ENCODE measurements at places on chromosomes 16 and 17.

DNA sequence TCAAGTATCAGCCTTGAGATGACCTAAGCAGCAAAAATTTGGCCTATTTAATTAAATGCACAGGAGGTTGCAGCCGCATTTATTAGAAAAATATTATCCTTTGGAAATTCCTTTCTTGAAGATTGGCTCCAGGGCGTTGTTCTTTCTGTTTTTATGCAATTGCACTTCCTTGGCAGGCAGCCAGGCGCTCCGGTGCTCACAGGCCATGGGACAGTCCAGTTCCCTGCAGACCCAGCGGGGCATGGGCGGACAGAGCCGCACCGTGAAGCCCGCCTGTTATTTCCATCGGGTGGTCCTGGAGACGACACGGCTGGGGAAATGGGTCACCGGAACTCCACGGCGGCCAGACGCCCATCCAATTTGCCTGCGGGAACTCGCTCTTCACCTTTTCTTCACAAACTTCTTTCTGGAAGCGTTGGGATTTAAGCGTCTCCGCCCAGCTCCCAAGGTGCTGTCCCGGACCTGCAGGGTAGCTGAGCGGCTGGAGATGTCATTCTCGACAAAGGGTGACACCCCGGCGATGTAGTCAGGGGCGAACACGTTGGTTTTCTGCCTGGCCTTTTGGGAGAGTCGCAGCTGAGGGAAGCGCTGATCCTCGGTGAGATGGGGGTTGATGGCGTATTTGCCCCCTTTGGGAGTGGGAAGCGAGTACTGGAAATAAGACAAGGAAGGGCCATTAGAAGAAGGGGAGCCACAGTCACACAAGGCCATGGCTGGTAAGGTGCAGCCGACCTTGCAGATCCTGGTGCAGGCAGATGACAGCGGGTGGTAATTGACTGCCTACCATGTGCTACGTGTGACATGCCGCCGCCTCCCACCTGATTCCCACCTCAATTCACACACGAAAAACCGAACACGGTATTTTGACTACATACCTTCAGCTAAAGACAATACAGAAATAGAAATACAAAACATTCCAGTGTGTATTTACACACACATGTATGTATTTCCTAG lies 12.5 kb downstream of the NOB1 start:
- no peak for DNase-seq

GRCh38 chr16:70438969-70439862 lies at the start of gene ST3GAL2:
TSS of gene ST3GAL2 (minus strand) at chr16:70439100. CDS start at chr16:70398530, 40,570 bp downstream.
- DNase-seq = peak; percentile 89

DNA sequence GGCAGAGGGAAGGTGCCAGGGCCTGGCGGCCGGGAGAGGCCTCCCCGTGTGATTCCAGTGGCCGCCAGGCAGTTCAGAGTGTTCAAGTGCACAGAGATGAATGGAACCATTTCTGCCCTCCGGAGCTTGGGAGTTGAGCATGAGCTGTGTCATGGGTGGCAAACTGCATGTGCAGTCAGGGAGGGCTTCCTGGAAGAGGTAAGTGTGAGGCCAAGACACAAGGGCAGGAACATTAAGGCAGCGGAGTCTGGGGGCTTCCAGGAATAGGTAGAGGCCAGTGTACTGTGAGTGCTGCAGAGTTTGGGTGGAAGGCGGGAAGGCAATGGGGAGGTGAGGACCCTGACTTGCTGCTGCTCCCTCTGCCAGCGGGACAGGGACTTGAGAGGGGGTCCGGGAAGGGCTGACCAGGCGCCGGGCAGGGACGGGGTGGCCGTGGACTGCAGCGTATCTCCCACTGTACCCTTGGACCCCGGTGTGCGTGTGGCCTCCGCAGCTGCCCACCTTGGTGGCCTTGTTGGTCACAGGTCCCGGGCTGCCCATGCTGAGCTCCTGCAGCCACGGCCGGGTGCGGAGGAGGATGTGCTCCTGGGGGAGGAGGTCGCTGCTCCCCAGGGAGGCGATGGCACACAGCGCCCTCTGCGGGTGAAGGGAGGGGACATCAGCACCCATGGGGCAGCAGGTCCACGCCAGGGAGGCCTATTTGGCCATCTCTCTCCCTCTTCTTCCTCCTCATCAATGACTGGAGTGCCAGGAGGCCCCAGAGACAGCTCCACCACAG lies 7.5 kb upstream of the CEP131 start:
- no peak for DNase-seq

DNA sequence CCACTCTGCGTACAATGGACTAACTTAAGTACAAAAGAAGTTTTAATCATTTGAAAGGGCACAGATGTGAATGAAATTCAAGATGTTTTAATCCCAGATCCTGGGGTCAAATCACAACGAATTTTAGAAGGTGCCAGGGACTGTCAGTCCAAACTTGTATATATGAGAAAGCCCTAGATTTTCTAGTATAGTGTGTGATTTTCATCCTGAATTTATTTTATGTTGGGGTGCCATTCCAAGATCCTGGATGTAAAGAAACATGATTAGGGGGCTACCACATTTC lies 64.3 kb downstream of the TUBD1 start:
- no peak for DNase-seq

DNA sequence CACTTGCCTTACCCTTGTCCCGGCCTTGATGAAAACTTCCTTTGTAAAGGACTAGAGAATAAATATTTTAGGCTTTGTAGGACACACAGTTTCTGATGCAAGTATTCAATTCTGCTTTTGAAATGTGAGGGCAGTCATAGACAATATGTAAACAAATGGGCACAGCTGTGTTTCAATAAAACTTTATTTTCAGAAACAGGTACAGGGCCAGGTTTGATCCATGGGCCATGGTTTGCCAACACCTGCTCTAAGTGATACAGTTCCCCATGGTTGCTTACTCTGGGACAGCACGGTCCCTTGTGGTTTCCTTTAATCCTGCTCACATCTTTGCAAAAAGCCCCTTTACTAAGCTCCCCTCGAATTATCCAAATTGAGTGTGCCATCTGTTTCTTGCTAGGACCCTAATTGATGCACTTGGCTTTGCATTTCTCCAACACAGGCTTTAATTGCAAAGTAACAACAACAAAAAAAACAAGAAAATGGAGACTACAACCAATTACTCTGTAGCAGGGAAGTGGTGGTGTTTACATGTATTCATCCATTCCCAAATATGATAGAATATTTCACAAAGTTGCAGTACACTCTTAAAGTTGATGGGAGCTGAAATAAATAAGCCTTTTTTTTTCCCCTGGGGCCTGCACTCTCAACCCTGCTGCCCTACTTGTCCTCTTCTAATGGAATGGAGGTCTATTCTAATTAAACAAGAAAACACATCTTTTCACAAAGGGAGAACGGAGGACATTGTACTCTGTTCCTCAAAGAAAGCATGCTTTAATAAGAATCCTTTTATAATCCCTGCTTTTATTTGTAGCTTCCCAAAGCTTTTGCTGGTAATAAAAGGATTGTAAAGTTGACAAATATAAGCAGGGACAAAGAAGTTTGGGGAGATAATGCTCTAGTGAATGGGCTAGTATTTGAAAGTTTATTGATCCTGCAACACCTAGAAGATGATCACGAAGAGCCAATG lies 37.7 kb upstream of the TOX3 start:
- no peak for DNase-seq

DNA sequence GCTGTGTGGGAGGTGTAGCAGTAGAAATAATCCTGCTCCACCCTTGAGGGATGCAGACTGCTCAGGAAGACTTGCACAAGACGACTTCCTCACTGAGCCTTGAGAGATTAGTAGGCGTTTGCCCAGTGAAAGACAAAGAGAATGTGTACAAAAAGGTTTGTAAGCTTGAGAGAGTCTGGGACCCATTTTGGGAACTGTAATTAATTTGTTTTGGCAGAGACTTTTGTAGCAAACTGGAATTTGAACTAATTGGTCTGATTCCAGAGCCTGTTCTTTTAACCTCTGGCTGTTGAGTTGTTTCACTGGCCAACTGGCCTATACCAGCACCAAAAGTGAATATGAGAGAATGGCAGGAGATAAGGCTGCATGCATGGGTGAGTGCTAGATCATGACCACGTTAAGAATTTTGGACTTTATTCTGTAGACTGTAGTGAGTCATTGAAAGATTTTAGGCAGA lies 75.5 kb downstream of the AATF start:
- no peak for DNase-seq

- no peak for DNase-seq
Observed at GRCh38 chr16:58225965-58226602, 28.2 kb upstream of the CSNK2A2 start.

DNA sequence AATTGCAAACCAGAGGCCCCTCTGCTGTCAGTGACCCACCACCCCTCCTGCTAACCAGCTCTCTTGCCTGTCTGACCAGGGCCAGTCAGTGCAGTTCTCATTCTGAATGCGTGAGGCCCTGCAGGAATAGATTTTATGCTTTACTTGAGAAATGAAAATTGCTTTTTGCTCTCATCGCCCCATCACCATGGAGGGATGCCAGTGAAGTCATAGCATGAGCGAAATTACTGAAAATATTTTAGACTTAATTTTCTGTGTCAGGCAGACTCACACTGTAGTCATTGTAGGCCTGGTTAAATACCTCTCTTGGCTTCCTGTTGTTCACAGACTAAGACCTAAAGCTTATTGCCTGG lies 490.5 kb upstream of the CDH5 start:
- no peak for DNase-seq

- DNase-seq = no peak
Observed at GRCh38 chr17:72432143-72432621, 311.4 kb downstream of the SOX9 start.

GRCh38 chr17:81694810-81695209 lies 8.4 kb upstream of the MRPL12 start:
- no peak for DNase-seq

DNA sequence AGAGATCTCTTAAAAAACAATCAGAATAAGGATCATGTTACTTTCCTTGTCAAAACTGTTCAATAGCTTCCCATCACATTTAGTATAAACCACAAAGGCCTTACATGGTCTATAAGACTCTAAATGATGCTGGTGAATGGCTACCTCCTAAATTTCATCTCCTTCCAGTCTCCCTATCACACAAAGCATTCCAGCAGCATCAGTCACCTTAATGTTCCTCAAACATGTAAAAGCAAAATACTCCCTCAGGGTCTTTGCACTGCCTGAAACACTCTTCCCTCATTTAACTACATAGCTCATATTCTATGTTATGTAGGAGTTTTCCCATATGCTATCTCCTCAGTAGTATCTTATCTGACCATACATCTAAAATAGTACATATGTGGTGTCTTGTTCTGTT lies 53.5 kb upstream of the INTS2 start:
- no peak for DNase-seq

- no peak for DNase-seq
Observed at GRCh38 chr17:33421933-33422332, 128.8 kb upstream of the ASIC2 start.

DNA sequence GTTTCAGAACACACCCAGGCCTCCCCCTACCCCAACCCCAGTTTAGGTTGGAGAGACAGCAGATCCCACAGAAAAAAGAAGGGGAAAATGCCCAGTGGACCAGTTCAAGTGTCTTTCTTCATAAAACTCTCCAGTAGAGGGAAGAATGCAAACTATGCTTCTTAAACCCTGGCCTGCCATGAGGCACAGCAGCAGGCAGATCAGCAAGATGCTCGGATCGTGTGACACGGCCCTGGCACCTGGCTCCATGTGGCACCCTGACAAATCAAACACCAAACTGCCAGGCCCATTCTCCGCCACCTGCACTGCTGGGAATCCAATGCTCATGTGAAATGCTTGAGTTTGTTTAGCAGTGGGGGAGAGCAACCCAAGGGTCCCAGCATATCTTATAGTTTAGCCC lies 166.8 kb downstream of the SOX9 start:
- DNase-seq = no peak

- no peak for DNase-seq
Observed at GRCh38 chr16:5025171-5025632, 8.5 kb downstream of the NAGPA start.

DNA sequence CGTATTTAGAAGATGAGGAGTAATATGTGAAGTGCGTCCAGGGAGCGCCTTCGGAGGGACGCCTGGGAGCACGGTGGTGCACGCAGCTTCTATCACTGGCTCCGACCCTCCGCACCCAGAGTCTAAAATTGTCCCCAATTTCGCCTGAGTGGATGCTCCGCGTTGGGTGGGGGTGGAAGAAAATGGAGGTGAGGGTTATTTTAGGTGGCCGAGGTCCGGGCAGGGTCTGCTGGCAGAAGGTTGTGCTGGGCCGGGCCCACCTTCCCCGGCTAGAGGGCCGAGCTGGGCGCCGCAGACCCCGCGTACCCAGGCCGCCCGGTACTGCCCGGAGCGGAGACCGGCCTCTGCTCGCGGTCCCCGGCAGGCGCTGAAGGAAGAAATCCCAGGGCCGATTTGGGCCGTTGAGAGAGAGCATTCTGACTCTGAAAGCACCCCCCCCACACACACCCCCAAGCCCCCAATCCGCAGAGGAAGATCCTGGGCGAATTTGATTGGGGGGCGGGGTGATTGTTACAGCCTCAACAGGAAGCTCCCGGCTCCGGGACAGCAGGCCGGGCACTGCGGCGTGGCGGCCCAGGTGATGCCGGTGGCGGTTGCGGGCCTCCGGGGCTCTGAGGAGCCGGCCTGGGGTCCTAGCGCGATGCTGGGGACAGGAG lies 3.0 kb downstream of the BAHCC1 start:
- DNase-seq = no peak

DNA sequence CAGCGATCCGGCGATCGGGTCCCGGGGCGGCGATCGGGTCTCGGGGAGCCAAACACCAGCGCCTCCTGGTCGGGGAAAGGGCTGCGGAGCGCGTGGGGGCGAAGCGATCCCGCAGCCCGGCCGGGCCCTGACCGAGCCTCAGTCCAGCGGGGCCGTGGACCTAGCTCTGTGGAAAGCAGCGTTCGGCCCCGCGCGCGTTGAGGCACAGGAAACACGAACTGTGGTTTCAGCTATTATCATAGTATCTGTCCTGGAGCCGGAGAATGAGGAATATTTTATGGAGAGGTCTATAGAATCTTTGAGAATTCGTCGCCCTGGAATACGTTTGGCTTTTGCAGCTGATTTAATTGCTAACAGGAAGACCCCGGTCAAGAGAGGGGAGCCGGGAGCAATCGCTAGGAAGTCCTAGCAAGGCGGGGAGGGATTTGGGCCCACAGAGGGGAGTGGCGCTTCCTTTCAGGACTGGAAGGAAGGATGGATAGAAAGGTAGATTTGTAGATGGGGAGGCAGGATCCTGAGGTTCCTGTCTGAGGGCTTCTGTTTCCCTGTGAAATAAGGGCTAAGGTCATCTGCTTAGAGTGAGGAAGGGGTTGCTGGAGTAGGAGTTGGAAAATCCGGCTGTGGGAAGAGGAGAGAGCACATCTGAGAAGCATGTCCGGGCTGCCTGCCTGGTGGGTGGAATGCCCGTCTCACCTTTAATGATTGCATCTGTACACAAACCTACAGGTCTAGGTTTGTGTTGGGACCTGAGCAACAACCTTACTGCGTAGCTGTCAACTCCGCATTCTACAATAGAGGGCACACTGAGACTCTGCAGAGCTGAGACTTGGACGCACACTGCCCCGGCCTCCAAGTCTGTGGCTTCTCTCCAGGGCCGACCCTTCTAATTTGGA lies 770 bp downstream of the CCNF start:
- no peak for DNase-seq

- DNase-seq = no peak
Observed at GRCh38 chr17:50266384-50267073, 7.7 kb upstream of the TMEM92 start.

- no peak for DNase-seq
Observed at GRCh38 chr17:44927696-44928095, 12.4 kb upstream of the GFAP start.

- DNase-seq = no peak
Observed at GRCh38 chr17:7767405-7768021, 50.0 kb downstream of the DNAH2 start.
